Fibroblast of the aortic adventitia (primary cell): ENCODE measurements at places on chromosomes 16 and 17.

DNA sequence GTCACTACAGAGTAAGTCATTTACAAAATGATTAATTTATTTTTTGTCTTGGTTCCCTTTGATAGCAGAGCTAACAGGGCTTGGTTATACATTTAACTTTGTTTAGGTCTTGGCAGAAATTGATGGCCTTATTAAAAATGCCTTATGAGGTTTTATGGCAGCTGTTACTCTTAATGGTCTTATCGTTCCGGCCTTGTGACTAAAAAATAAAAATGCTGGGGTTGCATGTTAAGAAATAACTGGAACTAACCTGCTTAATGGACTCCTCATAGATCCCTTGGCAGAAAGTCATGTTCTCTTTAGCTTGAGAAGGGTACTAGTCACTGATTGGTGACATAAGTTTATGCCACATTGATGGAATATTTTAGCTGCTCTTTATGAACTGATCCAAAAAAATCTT lies 18.3 kb downstream of the COX11 start:
- no peak for DNase-seq

- peak; percentile 81 for DNase-seq
Measured at GRCh38 chr17:43695970-43696865, 34.5 kb upstream of the MEOX1 start.

GRCh38 chr16:17072104-17072503 lies 398.7 kb downstream of the XYLT1 start:
- DNase-seq: no peak

DNA sequence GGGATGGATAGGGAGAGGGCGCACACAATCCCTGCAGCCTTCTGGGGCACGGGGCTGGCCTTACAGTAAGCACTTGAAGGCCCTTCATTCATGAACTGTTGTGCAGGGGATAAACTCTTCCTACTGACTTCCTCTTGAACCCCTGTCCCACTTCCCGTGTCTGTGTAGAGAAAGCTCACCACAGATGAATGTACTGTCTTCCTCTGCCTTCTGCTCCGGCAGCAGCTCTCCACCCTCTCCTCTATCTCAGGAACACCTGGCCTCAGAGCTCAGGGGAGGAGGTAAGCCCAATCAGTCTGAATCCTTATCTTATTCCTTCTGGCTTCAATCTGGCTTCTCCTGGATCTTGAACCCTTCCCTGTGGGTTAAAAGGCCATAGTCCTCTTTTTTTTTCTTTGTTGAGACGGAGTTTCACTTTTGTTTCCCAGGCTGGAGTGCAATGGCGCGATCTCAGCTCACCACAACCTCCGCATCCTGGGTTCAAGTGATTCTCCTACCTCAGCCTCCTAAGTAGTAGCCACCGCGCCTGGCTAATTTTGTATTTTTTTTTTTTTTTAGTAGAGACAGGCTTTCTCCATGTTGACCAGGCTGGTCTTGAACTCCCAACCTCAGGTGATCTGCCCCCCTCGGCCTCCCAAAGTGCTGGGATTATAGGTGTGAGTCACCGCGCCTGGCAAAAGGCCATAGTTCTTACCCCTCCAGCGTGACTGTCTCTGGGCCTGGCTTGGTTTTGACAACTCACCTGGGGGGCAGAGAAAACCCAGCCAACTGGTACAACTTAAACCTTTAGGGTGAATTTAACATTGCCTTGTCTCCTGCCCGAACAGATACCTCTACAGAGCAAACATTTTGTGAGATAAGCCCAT lies 7.2 kb upstream of the SLC52A1 start:
- no peak for DNase-seq

GRCh38 chr16:2086106-2086742 lies 38.4 kb downstream of the TSC2 start:
- DNase-seq: no peak

DNA sequence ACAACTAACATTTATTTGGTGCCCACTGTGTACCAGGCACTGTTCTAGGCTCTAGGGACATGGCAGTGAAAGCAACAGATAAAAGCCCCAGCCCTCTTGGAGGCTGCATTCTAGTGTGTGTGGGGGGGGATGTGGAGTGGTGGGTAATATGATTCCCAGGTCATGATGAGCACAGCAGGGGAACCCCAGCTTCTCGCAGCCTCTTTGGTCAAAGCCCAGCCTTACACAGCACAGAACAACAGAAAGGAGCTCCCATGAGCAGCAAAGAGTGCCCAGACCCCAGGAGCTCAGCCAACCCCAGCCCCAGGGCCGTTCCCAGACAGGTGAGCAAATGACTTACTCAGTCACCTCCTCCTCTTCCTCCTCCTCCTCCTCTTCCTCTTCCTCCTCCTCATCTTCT lies 21.9 kb downstream of the CNGB1 start:
- no peak for DNase-seq

- no peak for DNase-seq
Measured at GRCh38 chr16:27706866-27707685, 157.1 kb downstream of the KATNIP start.

GRCh38 chr17:80984749-80985148 lies 6.9 kb upstream of the CHMP6 start:
- DNase-seq: peak; percentile 93

GRCh38 chr16:56317998-56318826 lies 107.1 kb downstream of the AMFR start:
- peak; percentile 80 for DNase-seq

DNA sequence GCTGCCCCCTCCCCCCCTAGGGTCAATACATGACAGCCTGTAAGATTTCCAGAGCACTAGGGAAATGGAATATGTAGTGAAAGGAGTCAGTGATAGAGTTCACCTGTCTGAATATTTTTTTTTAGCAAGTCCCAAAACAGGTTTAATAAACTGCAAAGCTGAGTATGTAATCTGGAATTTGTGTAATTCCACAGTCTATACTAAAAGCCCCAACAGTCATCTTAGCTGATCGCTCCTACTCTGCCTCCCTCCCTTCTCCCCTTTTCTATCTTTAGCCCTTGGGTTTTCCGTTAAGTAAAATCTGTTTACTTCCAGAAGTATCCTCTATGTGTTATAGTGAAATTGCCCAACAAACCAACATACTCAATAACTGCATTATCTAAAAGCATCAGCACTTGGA lies 3.5 kb downstream of the CDH13 start:
- DNase-seq: peak; percentile 58

- DNase-seq: no peak
Measured at GRCh38 chr16:17563323-17564091, 92.7 kb upstream of the XYLT1 start.

DNA sequence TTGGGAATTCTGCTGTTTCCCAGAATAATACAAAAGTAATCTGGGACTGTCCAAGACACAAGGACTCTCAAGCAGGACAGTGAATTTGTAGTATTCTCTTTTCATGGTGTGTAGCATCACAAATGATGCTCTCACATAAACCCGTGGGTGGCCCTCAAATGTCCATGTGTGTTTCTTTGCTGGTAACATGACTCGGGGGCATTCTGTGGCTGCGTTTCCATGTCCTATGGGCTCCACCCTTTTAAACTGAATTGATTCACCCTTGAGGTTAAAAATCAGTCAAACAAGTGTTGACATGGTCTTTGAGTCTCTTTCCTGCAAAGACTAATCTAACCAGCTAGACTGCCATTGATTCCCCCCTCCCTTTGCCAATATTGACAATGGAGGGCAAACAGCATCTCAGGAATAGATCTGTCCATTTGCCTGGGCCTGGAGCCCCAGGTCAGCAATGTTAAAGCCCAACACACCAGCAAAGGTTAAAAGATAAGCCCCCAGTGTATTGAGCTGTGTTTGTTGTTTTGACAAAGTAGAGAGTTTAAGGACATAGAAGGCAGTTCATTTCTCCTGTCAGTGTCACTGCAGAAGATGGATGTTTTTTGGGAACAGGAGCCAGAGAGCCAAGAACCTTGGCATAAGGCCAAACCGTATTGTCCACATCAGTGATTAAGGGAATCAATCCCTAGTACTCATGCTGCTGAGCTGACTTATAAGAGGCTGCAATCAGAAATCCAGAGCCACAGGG lies 117.1 kb upstream of the COX10 start:
- no peak for DNase-seq

GRCh38 chr17:13671771-13672170 lies 70.0 kb upstream of the HS3ST3A1 start:
- no peak for DNase-seq

GRCh38 chr16:9663588-9663987 lies 518.6 kb downstream of the GRIN2A start:
- DNase-seq: no peak

GRCh38 chr16:31301708-31302400 lies 42.1 kb downstream of the ITGAM start:
- peak; percentile 44 for DNase-seq
